ENCODE measurements at places on chromosomes 3 and 15.
A peak's percentile ranks its signal among the peaks of the same experiment; 100 is the strongest.

DNA sequence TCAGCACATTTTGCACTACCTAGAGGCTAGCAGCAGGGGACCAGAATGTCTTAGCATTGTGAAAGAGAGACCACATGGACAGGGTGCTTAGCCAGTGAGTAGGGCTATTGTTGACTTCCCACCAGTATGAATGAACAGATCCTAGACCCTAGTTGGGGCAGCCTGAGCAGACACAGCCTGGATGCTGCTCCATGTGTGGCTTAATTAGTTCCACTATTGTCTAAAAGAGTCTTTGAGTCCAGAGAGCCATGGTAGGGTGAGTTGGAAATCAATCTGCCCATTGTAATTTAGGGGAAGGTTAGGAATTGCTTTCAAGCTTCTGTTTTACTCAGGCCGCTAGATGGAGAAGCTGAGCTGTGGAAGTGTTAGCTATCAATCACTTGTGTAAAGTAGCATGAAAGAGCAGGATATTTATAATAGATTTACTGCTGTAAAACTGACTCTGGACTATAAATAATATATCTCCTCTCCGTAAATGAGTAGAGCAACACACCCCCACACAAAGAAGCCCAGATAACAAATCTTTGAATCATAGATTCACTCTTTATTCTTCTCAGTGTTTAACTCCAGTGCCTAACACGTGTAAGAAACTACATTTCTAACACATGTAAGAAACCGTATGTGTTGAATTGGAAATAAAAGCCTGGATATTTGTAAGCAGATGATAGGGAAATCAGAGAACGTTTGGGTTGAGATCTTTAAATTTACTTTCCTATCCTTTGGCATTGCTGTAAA lies 4.1 kb upstream of the GCSAM start:
- DNase-seq, result peak; percentile 30

GRCh38 chr15:62112616-62113593 lies 46.1 kb downstream of the C2CD4A start:
- no peak for DNase-seq

DNA sequence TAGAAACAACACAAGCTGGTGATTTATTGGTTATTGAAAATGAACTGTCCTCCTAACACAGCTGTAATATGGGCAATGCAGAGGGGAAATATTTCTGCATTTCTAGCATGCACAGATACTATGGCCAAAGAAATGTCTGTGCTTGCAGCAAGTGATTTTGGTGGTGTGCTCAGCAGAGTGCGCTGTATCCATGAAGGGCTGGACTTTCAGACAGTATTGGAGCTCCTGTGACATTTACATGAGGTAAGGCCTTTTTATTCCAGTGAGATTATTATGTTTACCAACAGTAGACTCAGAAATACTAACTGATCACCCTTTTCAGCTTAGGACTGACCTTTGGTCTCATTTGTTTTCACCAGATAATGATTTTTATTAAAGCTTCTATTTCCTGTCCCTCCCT lies 1302.6 kb upstream of the EPHA6 start:
- no peak for DNase-seq

- no peak for DNase-seq
These were observed 658.0 kb upstream of the KCNMB2 start for GRCh38 chr3:177878192-177878591.

All from NCI-H1436 treated with DMSO at 0.1 percent for 48 hours (cell line).